Tongue (tissue), 3 donors: ENCODE measurements at places on chromosomes 2 and 18. TPM values are rescaled to one million over a fixed set of nuclear protein-coding genes. Genes with fewer than 3 reads are reported as not detected.
A peak's percentile ranks its signal among the peaks of the same experiment; 100 is the strongest.

The DPP4 gene
- total RNA-seq: 3.2 TPM

The CDH7 gene
- 0.62 TPM for total RNA-seq

The HNMT gene
- 17.3 TPM for total RNA-seq

- DNase-seq: no peak
Observed at GRCh38 chr2:71932780-71933466, 214.7 kb downstream of the CYP26B1 start.

- DNase-seq: peak; percentile 14
Observed at GRCh38 chr2:201233192-201233811, 27.0 kb upstream of the CASP8 start.

DNA sequence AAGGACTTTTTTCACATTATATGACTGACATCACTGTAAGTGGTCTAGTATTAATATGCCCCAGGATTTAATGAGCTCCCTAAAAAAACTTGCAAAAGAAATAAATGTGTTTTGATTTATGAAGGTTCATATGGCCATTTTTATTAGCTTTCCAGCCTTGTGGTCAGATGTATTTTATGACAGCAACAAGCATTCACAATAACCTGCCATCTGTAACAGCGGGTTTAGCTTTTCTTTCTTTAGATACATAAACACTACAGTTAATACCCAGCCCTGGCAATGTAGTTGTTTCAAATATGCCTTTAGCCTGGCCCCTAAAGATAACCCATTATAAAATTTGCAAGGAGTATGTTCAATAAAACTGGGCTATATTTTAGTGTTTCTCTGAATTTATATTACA, 1063.8 kb downstream of the SOCS6 start:
- DNase-seq: no peak
